ENCODE measurements at places on chromosomes 11 and 22.
A peak's percentile ranks its signal among the peaks of the same experiment; 100 is the strongest.

GRCh38 chr11:120717042-120717441 is 205.5 kb downstream of the GRIK4 start:
- DNase-seq = no peak

DNA sequence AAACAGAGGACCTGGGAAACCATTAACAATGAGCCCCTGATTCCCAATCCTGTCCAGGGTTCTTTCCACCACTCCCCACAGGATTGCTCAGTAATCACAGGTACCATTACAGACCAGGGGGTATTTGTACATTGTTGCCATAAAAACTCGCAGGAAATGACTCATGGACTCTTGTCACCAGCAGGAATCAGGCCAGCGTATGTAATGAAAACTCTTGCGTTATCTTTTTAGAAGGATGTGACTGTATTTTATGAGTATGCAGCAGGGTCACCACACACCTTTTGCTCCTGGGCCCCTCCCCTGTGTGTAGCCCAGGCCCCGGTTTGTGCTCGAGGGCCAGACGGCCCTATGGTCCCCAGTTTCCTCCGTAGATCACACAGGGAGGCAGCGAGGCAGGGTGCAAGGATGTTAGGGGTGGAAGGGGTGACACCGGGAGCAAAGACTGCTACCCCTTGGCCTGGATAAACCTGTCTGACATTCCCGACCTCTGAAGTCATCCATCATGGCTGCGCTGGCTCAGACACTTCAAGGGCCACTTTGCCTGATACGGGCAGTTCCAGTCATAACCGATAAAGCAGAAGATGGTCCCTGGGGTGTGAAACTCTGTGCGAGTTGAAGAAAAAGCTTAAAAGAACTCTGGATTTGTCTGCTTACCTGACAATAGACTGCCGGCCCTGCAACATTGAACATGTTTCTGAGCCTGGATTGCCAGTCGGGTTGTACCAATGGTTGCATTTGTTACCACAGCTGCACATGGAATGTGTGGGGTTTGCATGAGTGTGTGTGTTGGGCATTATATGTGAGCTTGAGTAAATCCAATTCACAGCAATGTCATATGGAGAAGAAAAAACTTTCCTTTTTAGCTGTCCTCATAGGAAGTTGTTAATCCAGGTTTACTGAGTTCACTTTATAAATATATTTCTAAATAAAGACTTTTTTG is 56.9 kb downstream of the MICAL2 start:
- no peak for DNase-seq

DNA sequence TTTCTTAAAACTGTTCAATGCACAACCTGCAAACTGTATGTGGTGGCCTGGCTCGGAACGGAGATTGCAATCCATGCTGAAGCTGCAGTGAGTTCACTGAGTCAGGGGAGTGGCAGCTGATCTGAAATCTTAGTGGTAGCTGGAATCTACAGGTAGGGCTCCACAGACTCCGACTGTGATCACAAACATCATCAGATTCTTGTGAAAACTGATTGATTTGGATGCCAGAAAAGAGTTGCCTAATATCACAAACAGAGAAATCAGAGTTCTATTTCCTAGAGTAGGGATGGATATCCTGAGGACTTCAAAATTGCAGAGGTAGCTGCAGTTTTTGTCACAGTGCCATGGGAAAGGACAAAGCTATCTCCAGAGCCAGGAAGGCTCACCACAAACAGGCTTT is 57.5 kb upstream of the SC5D start:
- DNase-seq = no peak

DNA sequence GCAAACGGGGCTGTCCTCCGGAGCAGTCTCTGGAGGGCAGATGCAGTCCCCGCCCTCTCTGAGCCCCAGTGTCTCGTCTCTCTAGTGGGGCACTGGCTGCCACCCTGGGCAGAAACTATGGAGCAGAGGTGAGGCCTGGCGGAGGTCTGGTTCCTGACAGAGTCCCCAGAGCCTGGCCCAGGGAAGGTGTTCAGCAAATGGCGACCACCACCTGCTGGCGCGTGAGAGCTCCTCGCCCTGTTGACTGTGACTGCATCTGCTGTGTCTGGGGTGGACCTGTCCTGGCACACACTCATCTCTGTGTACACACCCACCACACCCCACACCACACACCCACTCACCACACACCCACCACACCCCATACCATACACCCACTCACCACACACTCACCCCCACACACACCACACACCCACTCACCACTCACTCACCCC is 18.3 kb upstream of the TTLL12 start:
- DNase-seq = no peak

- no peak for DNase-seq
These were observed 90.9 kb upstream of the LINC01488 start for GRCh38 chr11:69390561-69390960.

GRCh38 chr11:30346068-30346688 is 23.3 kb downstream of the ARL14EP start:
- peak; percentile 33 for DNase-seq

GRCh38 chr22:25120093-25120561 is 79.5 kb upstream of the CRYBB3 start:
- no peak for DNase-seq

- no peak for DNase-seq
These were observed 50.7 kb downstream of the TMEM123 start for GRCh38 chr11:102401905-102402304.

DNA sequence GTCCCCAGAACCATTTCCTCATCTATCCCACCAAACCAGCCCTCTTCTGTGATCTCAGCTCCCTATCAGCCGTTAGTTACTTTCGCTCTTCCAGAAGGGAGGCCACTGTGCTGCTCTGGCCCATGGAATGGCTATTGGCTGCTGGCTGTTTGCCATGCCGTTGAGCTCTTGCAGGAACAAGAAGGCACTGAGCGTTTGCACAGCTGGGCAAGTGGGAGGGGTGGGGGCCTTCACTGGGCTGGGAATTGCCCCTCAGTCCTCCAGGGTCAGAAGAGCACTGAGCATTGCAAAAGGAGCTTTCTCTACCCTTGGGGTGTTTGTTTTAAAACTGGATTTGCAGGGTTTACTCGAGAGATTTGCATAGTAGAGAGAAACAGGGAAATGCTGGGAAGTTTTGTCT is 129.0 kb upstream of the PARVA start:
- DNase-seq = no peak

GRCh38 chr11:95692526-95693260 is 96.9 kb downstream of the FAM76B start:
- DNase-seq = peak; percentile 39

All from fibroblast of skin of left biceps (primary cell).